GM12892 (cell line): ENCODE measurements at places on chromosomes 1 and 21.

GRCh38 chr1:209808059-209808581 is 2.2 kb upstream of the IRF6 start:
- DNase-seq, result no peak

GRCh38 chr21:38355992-38356781 is 99.4 kb downstream of the KCNJ15 start:
- DNase-seq, result peak; percentile 72

- no peak for DNase-seq
Observed at GRCh38 chr1:32861904-32862695, 8.6 kb downstream of the FNDC5 start.

DNA sequence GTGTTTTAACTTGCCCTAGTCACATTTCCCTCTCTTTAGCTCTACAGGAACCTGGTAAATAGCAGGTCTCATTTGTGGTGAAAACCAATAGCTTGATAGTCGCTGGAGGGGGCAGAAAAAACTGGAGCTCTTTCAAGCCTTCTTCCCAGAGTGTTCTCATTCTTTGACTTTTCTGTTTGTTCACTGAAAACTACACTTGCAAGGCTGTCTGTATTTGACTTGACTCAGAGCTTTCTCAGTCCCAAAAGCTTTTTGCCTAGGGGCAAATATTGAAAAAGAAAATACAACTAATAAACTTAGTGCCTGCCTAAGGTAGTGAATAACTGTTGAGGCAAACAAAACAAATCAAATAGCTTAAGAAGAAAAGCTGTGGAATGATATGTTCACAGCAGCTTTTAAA is 217.1 kb upstream of the CHRM3 start:
- no peak for DNase-seq

DNA sequence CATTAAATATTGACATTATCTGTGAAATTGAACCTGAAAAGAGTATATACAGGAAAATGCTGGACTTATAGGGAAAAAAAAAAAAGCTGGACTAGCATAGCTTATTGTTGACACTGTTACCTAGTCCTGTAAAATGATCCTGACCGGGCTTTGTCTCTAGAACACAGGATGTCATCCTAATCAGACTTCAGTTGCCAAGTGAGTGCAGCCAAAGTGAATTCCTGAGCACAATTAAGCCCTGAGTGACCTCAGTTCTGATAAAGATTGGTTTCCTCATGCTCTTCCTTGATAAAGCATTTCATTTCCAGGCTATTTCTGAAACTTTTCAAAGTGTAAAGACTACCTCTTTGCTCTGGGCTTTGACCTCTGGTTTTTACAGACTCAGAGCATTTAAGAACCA is 19.8 kb downstream of the SELP start:
- no peak for DNase-seq

GRCh38 chr1:234702342-234703000 is 92.5 kb upstream of the IRF2BP2 start:
- DNase-seq, result no peak

DNA sequence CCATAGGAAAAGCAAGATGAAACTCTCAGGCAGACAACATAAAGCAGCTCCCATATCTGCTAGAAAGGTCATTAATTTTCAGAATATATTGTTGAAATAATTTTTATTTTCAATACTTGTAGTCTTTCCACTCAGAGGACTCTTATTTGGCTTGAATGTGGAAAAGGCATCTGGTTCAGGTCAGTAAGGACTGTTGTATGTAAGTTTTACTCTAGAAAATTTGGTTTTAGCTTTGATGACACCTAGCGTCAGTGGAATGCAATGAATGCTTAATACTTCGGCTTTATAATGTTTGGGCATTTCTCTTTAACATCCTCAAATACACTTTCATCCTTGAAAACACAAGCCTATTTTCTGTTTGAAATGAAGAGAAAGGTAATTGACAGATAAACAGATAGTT is 63.3 kb downstream of the LRRC40 start:
- DNase-seq, result no peak

GRCh38 chr1:96313216-96313615 is 408.4 kb upstream of the PTBP2 start:
- no peak for DNase-seq

DNA sequence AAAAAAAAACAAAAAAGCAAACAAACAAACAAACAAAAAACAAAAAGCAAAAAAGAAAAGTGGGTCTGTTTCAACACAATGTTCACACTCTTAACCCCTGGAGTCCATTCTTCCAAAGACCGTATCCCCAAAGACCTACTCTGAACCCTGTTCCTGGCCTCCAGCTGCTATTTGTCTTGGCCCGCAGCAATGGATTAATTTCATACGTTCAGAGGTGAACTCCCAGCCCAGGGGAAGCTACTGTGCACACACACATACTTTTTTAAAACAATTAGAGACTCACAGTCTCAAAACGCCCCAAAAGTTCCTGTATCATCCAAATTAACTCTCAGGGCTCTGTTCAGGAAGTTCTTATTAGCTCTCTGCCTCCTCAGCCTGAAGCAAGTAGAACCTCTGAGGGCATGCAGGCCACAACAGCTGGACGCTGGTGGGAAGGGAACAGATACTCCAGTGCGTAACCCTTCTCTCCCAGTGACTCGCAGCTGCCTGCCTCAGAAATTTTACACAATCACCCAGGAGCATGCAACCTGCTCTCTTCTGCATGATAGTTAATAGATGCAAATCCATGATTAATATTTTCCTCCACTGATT is 395.4 kb downstream of the RRAGC start:
- no peak for DNase-seq

DNA sequence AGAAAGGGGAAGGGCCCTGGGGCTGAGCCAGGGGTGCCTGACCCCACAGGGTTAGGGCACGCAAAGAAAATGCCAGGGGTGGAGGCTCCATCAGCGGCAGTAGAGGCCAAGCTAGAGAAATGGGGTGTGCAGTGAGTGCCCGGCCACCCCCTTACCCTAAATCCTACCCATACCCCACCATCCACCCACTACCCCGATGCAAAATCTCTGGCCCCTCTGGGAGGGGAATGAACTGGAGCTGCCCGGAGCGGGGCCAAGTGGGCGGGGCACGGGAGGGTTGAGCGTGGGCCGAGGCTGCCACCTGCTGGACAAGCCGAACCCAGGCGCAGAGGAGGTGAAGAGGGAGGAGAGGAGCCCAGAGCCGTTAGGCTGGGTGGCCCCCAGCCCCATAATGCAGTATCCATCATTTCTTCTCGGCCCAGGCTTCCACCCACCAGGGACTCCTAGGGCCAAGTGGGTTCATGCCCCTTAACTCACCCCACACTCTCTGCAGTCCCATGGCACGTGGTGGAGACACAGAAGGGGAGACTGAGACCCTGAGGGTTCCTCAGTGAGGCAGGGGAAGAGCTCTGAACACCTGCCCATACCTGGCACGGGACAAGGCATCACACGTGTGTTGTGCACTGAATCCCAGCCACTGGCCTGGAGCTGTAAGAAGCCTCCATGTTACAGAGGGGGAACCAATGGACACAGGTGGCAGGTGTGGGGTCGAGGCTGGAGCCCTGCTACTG is 1.4 kb upstream of the C1QC start:
- DNase-seq, result peak; percentile 83

- no peak for DNase-seq
Observed at GRCh38 chr1:110233861-110234260, 23.7 kb downstream of the KCNC4 start.

DNA sequence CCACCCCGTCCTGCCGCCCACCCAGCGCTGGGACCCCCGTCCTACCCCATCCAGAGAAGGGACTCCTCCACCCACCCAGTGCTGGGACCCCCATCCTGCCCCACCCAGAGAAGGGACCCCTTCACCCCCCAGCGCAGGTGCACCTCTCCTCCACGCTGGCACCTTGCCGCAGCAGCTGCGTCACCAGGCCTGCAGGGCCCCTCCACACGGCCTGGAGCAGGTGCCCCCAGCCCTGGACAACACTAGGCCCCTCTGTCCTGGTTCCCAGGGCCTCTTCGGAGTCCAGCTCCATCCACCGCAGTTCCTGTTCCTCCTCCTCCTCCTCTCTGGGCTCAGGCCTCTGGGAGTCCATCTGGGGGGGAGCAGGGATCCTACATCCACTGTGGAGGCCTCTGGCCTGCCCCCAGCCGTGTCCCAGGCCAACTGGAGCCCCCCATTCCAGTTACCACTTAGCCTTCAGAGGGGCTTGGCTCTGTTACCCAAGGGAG is 378 bp downstream of the ANKRD65 start:
- no peak for DNase-seq

DNA sequence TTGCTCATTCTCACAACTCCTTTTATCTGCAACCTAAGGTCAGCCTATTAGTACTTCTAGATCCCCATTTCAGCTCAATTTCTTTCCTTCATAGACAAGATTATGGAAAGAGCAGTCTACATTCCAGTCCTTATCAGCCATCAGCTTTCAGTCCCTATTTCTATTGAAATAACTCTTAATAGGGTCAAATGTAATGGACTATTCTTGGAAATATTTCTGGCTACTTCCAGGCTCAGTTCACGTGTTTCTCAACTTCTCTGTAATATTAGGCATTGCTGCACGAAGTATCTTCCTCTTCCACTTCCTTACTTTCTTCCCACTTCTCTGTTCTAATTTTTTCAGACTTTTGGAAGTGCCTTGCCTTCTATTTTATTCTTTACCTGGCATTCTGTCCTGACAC is 232.9 kb upstream of the USP25 start:
- DNase-seq, result no peak

DNA sequence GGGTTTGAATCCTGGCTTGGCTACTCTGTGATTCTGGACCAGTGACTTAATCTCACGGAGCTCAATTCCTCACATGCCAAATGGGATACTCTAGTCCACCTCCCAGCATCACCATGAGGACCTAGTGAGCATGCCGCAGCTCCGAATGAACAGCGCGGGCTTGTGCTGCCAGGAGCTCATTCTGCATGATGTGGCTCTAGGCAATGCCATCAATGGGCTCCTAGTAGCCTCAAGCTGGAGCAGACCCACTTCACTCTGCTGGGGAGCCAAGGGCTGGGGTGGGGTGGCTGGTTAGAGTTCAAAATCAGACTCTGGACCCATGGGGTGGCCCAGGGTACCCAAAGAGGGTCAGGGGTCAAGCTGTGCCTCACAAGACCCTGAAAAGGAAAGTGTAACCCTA is 41.5 kb downstream of the CDK18 start:
- DNase-seq, result no peak

DNA sequence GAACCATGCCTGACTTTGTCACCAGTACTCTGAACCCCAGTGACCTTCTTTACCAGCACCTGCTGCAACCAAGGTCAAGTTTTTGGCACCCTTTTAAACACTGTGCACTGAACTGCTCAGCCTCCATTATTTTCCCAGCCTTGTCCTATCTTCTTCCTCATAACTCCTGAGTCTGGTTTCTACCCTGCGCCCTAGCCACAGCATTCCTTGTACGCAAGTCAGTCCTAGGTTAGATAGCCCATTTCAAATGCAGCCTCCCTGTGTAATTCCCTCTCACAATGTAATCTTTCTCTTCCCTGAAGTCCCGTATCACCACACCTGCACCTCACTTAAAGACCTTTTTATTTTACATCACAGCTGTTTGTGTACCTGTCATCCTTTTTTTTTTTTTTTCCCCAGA is 37.2 kb downstream of the DNTTIP2 start:
- DNase-seq, result no peak

DNA sequence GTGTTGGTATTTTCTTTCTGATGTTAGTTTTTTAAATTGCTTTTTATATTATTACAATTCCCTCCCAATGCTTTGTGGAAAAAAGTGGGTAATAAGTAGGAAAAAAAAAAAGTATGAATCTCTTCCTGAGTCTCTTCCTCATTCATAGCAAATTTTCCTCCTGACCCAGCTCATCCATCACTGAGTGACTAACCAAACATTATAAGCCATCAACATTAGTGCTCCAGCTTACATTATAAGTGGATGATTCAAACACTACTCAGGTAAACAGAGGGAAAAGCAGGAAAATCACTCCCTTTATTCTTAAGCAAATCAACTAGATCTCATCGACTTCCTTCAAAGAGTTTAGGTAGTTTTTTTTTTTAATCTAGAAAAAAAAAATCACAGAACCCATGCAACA is 15.4 kb upstream of the SAMD13 start:
- DNase-seq, result no peak

DNA sequence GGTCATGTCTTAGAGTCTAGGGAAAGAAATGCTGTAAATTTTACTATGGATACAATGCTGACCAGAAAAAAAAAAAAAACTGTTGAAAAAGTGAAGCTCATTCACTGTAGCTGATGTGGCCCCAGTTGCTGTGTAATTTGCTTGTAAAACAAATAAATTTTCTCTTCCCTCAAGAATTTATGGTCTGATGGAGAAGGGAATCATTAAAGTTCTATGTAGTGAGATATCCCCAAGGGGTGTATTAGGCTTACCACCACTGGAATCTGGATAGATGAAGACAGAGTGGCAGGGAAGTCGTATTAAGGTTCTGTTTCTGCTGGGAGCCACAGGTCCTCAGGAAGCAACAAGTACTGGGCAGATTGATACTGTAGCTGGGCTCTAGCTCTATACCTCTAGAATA is 860.0 kb downstream of the LTN1 start:
- DNase-seq, result no peak

- DNase-seq, result no peak
Observed at GRCh38 chr1:118925651-118926050, 62.5 kb downstream of the TBX15 start.

DNA sequence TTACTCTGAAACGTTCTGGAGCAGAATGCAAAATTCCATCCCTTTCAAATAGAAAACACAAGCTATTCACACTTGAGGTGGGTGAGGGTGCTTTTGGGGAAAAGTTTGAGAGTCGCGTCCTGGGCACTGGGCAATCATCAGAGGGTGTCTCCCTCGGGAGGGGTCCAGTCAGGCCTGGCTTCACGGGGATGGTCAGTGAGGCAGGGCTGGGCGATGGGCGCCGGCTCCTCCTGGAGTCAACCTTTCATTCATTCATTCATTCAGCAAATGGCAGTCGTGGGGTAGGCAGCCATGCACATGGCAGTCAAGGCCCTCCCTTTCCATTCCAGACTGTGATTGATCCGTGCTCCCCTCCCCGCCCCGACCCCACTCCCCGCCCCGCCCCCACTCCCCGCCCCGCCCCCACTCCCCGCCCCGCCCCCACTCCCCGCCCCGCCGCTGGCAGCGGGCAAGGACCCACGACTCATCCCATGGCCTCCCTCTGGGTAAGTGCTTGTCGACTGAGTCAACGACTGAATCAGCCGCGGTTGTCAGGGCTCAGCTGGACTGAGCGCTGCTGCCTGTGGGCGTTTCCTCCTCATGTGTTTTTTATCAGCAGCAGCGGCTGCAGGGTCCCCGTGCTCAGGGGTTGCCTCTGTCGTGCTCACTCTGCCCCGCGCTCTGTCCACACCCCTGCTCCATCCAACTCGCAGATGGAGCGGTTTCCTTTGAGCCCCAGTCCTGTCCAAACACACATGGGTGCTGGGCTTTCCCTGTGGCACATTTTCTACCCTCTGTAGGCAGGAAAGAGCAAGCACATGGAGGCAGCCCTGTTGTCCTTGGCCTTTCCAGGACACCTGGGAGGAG is 12.5 kb upstream of the SPSB1 start:
- no peak for DNase-seq

GRCh38 chr1:19680644-19681043 is 16.0 kb downstream of the HTR6 start:
- DNase-seq, result no peak
